ENCODE measurements at places on chromosomes 3 and 15. TPM values are rescaled to one million over a fixed set of nuclear protein-coding genes. Genes with fewer than 3 reads are reported as not detected.

The COPG1 gene
- 157 TPM for total RNA-seq

The CSPG5 gene
- 0.30 TPM for total RNA-seq

The TMC3 gene
- not detected for total RNA-seq

GRCh38 chr3:124663690-124664089 is 66.6 kb upstream of the UMPS start:
- no peak for DNase-seq

GRCh38 chr3:183178833-183179549 is 16.5 kb upstream of the LAMP3 start:
- DNase-seq: peak; percentile 48

DNA sequence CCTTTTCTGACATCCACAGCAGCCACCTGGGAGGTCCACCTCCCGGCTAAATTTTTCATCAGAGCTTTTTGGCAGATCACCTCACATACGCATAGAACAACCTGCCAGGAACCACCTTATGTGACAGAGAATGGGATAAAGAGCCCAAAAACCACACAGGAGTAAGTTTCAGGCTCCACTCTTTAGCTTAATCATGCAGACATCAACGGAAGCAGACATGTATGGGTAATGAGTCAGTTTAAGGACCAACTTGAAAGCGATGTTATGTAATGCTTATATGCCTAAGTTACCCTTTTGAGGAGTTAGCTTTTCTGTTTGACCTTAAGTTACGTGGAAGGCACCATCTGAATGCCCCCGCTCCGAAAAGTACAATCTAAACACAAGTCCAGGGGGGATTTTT is 183.3 kb upstream of the BHLHE40 start:
- no peak for DNase-seq

- DNase-seq: no peak
Observed at GRCh38 chr3:169138849-169139420, 524.6 kb downstream of the MECOM start.

GRCh38 chr15:29126821-29127461 is 142.7 kb downstream of the NSMCE3 start:
- DNase-seq: no peak

DNA sequence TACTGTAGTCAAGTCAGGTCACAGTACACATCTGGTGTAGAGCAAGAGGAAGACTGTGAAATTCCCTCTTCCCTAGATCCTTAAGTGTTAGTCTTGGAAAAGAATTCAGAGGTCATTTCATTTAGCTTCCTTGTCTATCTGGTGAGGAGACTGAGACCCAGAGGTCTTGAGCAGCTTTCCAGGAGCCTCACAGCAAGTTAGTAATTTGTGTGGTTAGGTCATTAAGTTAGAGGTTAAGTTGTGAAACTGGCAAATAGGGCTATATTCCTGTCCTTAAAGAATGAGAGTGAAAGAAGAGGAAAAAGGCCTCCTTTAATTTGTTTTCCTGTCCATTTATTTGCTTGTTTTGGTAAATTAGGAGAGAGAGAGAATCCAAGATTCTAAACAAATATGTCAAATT is 9.0 kb downstream of the PODXL2 start:
- no peak for DNase-seq

DNA sequence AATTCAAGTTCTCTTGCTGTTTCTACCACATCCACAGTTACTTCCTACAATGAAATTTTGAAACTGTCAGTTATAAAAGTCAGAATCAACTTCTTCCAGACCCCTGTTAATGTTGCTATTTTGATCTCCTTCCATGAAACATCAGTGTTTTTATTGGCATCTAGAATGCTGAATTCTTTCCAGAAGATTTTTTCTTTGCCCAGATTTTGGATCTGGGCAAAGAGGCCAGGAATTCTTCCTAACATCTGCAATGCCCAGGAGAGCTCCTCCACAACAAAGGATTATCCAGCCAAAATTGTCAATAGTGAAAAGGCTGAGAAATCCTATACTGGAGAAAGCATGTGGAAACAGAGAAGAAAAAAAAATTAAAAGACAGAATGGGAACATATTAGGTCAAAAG is 75.5 kb downstream of the SERPINI1 start:
- DNase-seq: no peak

DNA sequence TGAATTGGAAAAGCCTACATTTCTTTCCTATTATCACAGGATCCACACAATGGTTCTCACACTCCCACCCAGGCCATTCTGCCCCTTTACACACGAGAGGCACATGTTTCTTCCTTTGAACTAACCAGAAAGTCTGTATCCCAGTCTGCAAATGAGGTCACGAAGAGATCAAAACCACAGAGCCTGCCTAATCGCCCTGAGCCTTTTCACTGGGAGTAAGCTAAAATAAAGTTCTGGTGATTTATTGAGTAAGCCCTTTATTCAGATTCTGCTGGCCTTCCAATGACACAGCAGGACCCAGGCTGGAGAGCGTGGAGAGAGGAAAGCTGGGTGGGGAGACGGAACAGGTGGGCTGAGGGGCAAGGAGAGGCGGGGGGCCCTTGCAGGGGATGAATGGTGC is 78.7 kb downstream of the ATP1B3 start:
- DNase-seq: no peak
